GM13976 (cell line): ENCODE measurements at places on chromosomes 7 and 10.

GRCh38 chr7:80611779-80612178 lies 26.7 kb upstream of the CD36 start:
- DNase-seq: no peak

- no peak for DNase-seq
Observed at GRCh38 chr7:8221567-8221966, 40.4 kb downstream of the ICA1 start.

GRCh38 chr7:37531225-37531624 lies 82.6 kb upstream of the ELMO1 start:
- no peak for DNase-seq

- no peak for DNase-seq
Observed at GRCh38 chr10:109727436-109727835, 195.9 kb downstream of the XPNPEP1 start.

GRCh38 chr10:102280397-102281101 lies 35.2 kb downstream of the GBF1 start:
- DNase-seq: no peak

DNA sequence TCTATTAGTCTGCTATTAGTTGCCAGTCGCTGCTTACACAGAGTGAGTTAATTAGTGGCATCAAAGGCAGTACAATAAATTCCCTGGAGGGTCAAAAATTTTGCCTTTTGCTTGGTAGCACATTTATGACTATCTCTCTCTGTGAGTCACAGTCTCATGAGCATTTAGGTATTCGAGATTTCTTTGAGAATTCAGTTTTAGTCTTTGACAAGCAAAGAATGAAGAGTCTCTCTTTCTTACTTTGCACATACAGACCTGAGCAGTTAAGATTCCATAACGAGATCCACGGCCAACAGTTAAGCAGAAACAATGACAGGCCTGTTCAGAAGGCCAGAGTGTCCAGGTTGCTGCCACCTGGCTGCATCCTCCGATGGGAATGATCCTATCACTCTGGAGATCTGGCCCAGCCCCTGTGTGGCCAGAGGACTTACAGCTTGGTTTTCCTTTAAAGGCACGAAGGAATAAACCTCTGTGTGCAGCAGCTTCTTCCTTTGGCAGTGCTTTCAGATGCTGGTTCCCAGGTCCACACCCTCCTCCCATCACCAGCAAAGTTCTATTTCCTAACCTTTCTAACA lies 80.6 kb downstream of the GLI3 start:
- DNase-seq: no peak

DNA sequence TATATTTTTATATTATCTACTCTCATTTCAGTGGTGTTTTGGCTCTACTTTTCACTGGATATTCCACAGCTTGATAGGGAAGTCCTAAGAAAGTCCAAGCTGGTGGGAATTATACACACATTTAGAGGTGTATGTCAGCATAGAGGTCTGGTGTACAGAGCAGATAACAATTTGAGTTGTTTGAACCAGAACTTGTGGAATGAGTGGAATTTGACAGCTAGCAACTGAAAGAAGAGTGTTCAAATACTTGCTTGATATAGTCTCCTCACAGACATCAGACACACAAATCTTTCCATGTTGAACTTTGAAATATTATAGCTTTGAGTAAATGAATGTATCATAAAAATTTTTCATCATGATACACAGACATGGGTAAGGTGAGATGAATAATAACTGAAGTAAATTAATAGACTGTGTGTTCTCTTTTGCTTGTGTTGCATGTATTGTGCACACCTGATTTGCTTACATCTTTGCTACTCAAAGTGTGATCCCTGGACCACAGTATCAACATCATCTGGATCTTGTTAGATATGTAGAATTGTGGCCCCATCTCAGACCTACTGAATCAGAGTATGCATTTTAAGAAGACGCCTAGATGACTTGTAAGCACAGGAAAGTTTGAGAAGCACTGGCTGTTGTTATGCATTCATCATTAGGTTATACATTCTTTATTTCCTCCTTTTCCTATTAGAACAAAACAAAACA lies 91.5 kb downstream of the ABCA13 start:
- no peak for DNase-seq

DNA sequence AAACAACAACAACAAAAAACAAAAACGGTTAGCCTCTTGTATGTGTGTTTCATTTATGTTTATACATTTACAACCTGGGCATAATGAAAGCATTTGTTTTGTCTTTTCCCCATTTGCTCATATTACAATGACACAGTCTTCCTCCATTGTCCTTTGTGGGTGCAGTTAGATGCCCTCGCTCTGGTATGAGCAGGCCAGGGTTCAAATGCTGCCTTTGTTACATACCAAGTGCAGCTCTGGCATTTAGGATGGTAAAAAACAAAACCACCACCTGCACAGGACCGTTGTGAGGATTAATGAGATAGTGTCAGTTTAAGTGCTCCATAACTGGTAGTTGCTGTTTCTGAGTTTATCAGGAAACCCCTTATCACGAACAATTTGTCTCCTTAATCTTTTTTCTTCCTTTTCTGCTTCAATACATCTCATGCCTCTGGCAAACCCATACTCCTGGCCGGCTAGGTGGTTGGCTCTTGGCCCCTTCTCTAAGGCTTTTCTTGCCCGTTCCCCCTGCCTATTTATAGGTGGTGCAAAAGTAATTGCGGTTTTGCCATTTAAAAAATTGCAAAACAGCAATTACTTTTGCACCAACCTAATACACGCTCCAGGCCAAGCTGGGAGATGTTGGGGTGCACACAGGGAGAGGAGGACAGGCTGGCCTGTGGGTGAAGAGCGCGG lies 18.6 kb upstream of the TMEM225B start:
- DNase-seq: no peak

DNA sequence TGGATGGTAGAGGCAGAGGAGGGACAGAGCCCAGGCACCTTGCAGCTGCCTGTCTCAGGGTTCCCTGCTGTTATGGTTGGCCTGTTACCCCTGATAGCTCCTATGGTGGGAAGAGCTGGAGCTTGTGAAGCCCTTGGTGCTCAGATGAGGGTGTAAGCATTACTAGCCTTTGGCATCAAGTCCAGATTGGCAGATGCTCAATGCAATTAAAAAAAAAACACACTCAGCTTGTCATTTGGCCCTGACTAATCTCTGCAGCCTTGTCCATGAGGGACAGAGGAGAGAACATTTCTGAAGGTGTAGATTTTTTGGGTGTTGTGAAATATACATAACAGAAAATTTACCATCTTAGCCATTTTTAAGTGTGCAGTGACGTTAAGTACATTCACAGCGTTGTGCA lies 86.3 kb downstream of the PLPP4 start:
- DNase-seq: no peak

- no peak for DNase-seq
Observed at GRCh38 chr10:19169041-19169440, 120.4 kb downstream of the MALRD1 start.

GRCh38 chr7:102232611-102233286 lies 53.9 kb upstream of the SH2B2 start:
- no peak for DNase-seq

- DNase-seq: no peak
Observed at GRCh38 chr7:38942431-38943051, 33.5 kb upstream of the VPS41 start.

DNA sequence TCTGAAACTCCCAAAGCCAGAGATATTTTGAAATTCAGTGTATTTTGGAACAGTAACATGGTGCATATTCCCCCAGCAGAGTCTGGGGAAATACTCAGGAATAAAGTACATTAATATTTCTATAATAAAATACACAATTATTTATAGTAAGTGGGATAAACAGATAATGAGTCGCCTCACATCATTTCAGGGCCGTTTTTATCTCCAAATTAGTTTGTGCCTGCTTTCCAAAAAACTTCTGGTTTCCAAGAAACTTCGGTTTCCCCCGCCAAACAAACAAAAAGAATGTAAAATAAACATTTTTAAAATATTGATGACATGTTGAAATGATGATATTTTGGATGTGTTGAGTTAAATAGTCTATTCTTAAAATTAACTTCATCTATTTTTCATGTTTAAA lies 48.2 kb downstream of the AFAP1L2 start:
- DNase-seq: no peak

- DNase-seq: no peak
Observed at GRCh38 chr10:115117301-115117700, 24.1 kb downstream of the ATRNL1 start.

- no peak for DNase-seq
Observed at GRCh38 chr7:5528071-5528814, 104.6 kb upstream of the TNRC18 start.

GRCh38 chr10:44742248-44742647 lies 168.9 kb upstream of the TMEM72 start:
- DNase-seq: no peak

GRCh38 chr10:102113956-102114857 lies 6.0 kb downstream of the LDB1 start:
- DNase-seq: peak; percentile 61

GRCh38 chr7:107723255-107723654 lies 20.7 kb upstream of the CBLL1 start:
- DNase-seq: no peak

DNA sequence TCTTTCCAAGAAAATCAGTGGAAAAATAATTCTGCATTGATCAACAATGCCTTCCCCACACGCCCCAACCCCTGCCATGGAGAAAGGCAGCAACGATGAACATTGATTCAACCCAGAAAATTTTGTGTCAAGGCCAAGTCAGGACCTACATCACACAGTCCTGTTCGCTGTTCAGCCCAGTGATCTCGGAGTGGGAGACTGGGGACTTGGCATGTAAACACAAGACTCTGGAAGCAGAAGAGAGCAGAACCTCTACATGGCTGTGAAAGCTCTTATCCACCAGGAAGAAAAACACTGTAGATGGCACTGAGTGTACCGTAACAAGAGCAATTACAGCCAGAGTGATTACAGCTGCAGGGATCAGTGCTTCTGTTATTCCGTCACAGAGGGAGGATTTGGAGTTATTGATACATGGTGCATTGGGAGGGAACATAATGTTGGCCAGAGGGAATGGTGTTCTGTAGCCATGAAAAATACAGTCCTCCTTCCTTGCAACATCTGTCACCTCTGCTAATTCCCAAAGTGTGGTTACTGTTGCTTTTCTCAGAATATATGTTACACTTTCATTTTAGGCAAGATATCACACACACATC lies 136.6 kb downstream of the IQUB start:
- DNase-seq: no peak

DNA sequence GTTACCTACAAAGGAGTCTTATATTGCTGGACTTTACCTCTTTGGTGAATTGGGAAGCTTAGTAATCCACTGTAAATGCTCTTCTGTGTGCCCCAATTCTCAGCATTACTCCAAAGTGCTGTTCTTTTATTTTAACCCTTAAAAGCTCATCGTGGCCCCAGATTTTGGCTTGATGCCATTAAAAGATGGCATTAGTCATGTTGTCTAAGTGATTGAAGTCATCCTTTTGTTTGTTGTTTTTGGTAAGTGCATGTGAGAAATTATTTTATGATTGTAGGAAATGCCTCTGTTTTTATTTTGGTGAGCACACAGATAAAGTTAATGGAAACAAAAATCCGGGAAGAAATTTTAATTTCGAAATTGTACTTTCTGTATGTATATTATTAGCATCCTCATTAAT lies 82.5 kb upstream of the GATA3 start:
- DNase-seq: no peak

DNA sequence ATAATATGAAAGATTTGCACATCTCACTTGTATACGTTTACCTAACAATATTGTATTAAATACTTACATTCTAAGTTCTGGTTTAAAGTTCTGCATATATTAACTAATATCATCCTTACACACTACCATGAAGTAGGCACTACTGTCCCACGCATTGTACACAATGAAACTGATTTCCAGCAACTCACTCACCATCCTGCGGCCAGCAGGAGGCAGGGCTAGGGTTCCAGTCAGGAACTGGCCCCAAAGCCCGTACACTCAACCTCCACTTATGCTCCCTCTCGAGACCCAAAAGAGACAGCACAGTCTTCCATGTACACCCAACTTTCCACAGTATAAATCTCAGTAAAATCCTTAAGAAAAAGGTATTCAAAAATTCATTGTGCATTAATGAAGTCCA lies 41.4 kb downstream of the GRID1 start:
- no peak for DNase-seq

DNA sequence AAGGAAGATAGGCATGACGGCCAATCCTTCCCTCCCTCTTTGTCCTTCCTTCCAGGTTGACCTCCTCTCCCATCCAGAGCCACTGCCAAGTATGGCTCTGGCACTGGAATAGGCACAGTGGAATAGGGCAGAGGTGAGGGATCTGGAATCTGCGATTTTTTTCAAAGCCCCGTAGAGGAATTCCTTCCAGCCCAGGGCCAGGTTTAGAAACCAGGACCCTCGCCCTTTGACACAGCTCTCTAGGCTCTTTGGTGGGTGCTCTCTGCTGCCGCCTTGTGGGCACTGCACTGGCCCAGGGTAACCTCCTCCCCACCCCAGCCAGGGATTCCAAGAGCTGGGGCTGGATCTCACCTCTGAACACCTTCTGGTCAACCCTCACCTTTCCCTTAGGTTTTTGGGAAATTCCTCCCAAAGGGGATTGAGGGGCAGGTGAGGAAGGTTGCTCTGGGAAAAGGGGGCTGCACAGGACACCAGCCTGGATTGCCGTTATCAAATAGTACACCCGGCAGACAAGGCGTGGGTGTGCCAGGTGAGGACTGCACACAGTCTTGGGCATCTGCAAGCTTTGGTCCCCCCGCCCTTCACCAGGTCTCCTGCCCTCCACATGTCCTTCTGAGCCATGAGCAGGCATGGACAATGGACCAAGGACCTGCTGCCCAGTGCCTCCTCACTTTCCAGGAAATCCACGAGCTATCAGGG lies 22.8 kb downstream of the C10orf105 start:
- peak; percentile 75 for DNase-seq

- DNase-seq: no peak
Observed at GRCh38 chr7:115058726-115059125, 136.8 kb downstream of the MDFIC start.

DNA sequence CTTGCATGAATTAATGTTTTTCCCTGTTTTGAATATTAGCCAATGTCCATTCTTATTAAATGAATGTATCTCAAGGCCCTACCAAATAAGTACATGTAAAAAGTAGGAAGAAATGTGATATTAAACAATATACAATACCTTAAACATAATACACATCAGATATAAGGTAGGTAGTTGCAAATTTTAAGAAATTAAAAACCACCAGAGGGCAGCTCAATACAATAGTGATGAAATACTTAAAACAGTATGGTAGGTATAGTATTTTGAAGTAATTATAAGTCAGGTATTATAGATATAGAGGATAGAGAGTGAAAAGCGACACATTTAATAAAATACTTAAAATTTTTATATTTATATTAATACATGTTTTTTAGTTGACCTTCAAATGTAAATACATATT lies 43.6 kb upstream of the CDK14 start:
- DNase-seq: no peak

DNA sequence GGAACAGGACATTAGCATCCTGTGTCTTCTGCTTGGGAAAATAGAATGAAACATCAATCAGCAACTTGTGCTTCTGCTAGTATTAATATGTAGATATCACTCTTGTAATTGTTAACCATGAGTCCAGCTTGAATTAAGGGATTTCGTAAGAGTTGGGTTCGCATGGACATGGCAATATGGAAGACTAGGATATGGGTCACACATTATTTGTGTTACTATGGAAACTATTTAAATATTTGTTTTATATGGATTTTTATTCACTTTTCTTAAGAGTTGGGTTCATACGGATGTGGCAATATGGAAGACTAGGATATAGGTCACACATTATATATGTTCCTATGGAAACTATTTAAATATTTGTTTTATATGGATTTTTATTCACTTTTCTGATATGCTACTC lies 24.5 kb downstream of the TNPO3 start:
- DNase-seq: no peak
